Spleen (tissue), 13 donors: ENCODE measurements at places on chromosomes 6 and 20. TPM values are rescaled to one million over a fixed set of nuclear protein-coding genes. Genes with fewer than 3 reads are reported as not detected.

- no peak overlapping the region for H3K4me3 ChIP-seq
- H3K27ac ChIP-seq, result no peak overlapping the region
- no peak for DNase-seq
Measured at GRCh38 chr6:3754776-3755175, 3.3 kb upstream of the PXDC1 start.

DNA sequence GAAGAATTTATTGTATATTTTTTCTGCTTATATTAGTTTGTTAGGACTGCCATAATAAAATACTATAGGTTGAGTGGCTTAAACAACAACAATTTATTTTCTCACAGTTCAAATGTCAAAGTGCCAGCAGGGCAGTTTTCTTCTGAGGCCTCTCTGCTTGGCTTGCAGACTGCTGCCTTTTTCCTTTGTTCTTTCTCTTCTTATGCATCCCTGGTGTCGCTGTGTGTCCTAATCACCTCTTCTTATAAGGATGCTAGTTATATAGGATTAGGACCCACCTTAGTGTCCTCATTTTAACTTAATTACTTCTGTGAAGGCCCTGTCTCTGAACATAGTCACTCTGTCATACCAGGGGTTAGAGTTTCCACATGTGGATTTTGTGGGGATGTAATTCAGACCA is 354.4 kb downstream of the NKAIN2 start:
- H3K27ac ChIP-seq, result no peak overlapping the region
- no peaks in the 10 kb centered on the region for H3K36me3 ChIP-seq
- no peaks in the 10 kb centered on the region for H3K4me1 ChIP-seq
- no peaks in the 10 kb centered on the region for H3K27me3 ChIP-seq
- no peak for DNase-seq
- no peak overlapping the region for H3K4me3 ChIP-seq

DNA sequence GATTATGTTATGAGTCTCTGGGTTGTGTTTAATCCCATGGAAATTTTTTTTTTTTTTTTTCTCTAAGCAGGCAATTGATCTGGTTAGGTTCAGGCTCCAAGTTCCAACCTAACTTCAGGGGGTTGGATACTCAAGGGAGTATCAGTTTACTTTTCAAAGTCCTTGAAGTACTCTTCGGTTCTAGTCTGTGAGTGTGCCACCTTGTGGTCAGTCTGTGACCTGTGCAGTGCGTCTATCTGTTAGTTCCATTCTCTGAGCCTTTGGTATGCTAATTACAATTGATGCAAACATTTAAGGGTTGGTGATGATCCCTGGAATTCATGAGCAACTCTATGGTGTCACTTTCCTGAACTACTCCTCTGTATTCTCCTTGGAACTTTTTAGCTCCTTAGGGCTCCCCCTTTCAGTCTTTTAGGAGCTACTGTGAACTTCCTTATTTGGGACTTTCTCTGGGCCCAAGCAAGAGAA is 342.0 kb downstream of the SOX4 start:
- H3K27me3 ChIP-seq, result no peaks in the 10 kb centered on the region
- no peak overlapping the region for H3K4me3 ChIP-seq
- DNase-seq, result no peak
- H3K4me1 ChIP-seq, result no peaks in the 10 kb centered on the region
- no peak overlapping the region for H3K27ac ChIP-seq
- no peaks in the 10 kb centered on the region for H3K36me3 ChIP-seq

- H3K27ac ChIP-seq, result no peak overlapping the region
- H3K4me1 ChIP-seq, result peaks cover 14% of the 10 kb centered on the region
- no peak for DNase-seq
Measured at GRCh38 chr6:156280065-156280464, 497.1 kb upstream of the ARID1B start.

GRCh38 chr20:62741191-62741691 is 32.6 kb downstream of the NTSR1 start:
- H3K4me3 ChIP-seq, result peak overlapping the region; percentile 17
- peaks cover 17% of the 10 kb centered on the region for H3K4me1 ChIP-seq
- H3K36me3 ChIP-seq, result no peaks in the 10 kb centered on the region
- H3K27me3 ChIP-seq, result peaks cover 9% of the 10 kb centered on the region
- H3K27ac ChIP-seq, result peak overlapping the region; percentile 79
- peak; percentile 74 for DNase-seq

DNA sequence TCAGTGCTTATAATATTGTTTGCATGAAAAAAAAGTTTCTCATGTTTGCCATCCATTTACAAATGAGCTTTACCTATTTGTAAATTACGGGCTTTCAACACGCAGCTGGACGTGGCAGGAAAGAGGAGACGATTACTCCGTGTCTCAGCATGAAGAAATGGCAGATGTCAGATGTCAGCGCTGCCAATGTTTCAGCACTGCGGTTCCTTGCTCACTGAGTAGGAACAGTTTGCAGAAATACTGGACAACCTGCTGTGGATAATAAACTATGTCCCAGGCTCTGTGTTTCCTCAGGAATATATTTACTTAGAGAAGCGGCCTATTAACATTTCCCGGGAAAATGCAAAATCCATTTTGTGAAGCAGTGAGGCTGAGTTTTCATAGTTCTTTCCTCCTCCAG is 22.7 kb downstream of the RAMACL start:
- no peak for DNase-seq
- H3K27ac ChIP-seq, result no peak overlapping the region
- H3K36me3 ChIP-seq, result peaks cover 34% of the 10 kb centered on the region
- H3K4me3 ChIP-seq, result no peak overlapping the region
- no peaks in the 10 kb centered on the region for H3K27me3 ChIP-seq

DNA sequence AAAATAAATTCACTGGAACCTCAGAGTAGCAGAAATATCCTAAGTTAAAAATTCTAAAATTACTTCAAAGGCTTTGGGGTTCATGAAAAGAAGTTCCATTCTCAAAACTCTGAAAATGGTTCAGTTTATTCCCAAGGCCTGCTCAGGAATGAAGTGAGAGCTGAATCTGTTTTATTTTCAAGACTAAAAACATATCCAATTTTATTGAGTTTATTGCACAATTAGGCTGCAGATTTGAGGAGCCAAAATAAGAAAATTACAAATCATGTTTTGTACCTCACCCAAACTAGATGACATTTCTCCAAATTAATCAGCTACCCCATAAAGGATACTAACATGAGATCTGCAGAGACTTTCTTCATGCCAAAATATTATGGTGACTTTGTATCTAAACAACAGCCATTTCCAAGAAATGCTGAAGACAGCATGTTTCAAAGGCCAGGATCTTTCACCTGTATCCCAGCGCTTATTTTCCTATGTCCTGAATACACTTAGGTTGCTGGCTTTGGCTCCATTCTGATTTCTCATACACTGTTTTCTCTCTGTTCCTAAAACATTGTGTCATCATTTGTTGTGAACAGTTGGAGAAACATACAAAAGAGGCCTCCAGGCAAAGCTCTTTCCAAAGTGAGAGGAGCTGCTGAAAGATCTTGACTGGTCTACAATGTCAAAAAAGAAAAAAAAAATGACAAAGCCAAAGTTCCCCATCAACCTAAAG is 85.7 kb upstream of the F13A1 start:
- peaks cover 7% of the 10 kb centered on the region for H3K4me1 ChIP-seq
- H3K36me3 ChIP-seq, result no peaks in the 10 kb centered on the region
- no peak overlapping the region for H3K27ac ChIP-seq
- no peak overlapping the region for H3K4me3 ChIP-seq
- H3K27me3 ChIP-seq, result no peaks in the 10 kb centered on the region

DNA sequence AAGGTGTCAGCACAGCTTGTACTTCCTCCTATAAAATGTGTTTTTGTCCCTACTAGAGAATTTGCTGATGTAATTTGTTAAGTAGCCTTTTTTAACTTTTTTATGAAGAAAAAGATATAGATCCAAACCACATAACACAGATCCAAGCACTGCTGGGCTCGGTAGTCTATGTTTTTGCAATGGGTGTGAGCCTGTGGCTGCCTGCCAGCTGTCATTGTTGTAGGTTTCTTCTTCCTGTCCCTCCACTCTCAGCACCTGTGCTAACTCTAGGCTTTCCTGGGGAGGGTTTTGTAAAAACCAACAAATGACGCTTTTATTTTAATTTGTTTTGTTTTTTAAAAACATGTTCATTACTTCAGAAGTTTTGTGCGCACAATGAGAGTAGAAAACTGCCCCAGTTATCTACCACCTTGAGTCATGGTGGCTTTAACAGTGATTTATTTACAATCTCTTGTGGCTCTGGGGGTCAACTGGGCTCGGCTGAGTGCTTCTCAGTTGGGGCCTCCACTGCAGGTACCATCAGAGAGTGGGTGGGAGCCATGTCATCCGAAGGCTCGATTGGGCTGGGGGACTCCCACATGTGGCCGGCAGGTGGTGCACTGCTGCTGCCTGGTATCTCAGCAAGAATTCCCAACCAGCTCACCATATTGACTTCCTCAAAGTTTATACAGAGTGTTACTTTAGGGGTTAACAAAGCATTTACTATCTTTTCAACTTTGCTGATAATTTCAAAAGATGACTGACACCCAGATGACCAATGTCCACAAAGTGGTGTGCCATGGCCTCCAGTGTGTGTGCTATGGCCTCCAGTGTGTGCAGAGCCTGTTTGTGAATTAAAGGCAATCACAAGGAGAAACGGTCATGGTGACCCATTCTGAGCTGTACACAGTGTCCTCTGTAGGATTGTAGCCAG is 3.0 kb upstream of the CCR6 start:
- H3K4me1 ChIP-seq, result peaks cover 53% of the 10 kb centered on the region
- no peak for DNase-seq
- peak overlapping the region; percentile 85 for H3K27ac ChIP-seq
- H3K27me3 ChIP-seq, result no peaks in the 10 kb centered on the region
- no peaks in the 10 kb centered on the region for H3K36me3 ChIP-seq

- H3K36me3 ChIP-seq, result no peaks in the 10 kb centered on the region
- peak within 1 kb of the TSS; percentile 63 for H3K4me3 ChIP-seq
Measured at GRCh38 chr20:34876406-34877282, at the start of gene ACSS2. ACSS2 (plus strand) TSS chr20:34876612; CDS start chr20:34876646, 34 bp downstream.

PDYN gene
- polyA plus RNA-seq, result not detected

C6orf15 gene
- polyA plus RNA-seq, result not detected

HAO1 gene
- not detected for polyA plus RNA-seq

AIF1 gene
- polyA plus RNA-seq, result 312 TPM

FRS3 gene
- 6.2 TPM for polyA plus RNA-seq

TMEM14A gene
- polyA plus RNA-seq, result 16.6 TPM
